ENCODE measurements at places on chromosomes 12 and 14.
A peak's percentile ranks its signal among the peaks of the same experiment; 100 is the strongest.

- DNase-seq, result no peak
These were observed 68.6 kb downstream of the RESF1 start for GRCh38 chr12:32027684-32028365.

DNA sequence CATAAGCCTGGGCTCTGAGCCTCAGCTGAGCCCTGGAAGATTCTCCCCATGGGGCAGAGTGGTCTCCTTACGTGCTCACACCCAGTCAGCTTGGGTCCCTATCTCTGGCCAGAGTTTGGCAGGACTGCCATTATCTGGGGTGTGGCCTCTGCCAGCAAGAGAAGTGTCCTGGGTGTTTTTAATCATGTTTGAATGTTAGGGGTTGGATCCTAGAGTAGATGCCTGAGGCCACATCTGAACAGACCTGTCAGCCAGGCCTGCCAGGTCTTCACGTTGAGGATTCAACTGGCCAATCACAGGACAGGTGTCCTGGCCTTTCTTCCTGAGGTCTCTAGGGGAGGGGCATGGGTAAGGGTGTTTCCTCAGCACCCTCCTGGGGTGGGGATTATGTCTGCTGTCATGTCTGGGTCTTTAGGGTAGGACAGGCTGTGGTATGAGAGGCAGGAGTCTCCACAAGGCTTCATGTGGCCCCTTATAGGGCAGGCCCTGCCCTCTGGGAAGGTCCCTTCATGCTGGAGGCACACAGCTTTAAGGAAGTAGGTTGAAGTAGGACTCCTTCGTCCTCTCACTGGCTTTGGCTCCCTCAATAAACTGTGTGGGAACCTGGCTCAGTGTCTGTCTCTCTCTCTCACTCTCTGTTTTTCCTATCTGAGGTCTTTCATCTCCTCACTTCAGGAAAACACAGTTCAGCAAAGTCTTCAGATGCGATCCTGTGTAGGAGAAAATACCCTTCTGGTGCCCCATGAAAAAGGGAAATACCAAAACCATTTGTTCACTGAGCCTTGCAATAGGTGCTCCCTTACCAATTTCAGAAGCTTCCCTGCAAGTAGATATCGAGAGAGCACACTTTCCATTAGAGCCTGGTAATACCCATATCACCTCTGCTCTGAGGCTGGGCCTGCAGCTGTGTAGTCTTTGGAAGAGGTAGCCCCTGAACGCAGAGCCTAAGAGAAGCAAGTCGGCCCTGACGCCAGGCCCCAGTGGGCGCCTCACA lies 6.7 kb upstream of the FITM1 start:
- no peak for DNase-seq

DNA sequence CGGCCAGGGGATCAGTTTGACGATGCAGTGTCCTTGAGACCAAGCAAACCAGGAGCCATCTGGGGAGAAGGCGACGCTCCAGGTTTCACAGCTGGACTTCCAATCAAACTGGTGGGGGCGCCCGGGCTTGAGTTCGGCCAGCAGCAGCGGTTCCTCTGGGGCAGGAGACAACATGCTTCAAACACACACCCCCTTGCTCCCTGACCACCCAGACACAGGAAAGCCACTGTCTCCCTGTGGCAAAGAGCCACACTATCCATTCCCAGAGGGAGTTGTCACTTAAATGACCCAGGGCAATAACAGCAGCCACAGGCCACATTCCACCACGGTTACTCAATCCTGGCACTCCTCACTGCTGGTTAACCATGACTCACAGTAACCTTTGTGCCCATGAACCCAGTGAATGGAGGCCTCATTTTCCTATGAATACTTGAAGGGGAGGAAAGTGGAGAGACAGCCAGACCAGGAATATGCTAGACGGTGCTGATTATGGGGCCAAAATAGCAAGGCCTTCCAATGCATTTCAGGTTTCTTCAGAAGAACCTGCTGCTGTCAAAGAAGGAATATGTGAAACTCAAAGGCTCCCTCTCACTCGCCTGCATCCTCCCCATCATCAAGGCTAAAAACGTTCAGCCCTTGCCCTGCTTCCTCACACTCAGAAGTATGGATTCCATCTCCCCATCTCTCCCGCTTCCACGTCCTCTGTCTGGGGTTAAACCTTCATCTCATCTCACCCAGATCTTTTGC lies 8.5 kb downstream of the WSB2 start:
- DNase-seq, result peak; percentile 79

- DNase-seq, result no peak
These were observed 29.5 kb upstream of the SYCP3 start for GRCh38 chr12:101768781-101769180.

DNA sequence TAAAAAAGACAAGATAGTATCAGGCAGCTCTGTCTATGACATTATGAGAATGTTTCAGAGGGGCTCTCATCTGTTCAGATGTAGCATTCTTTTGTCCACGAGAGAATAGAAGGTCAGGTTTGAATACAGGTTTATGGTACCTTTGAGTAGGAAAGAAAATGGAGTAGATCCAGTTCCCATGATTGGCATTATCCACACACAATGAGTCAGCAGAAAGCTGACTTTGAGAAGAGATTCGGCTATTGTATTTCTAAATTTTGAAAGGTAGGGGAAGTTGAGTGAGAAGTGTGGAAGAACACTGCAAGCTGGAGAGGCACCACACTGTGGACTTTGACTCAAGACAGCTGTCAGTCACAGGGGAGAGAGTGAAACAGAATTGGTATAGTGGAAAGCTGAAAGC lies 135.4 kb downstream of the SYT10 start:
- no peak for DNase-seq

DNA sequence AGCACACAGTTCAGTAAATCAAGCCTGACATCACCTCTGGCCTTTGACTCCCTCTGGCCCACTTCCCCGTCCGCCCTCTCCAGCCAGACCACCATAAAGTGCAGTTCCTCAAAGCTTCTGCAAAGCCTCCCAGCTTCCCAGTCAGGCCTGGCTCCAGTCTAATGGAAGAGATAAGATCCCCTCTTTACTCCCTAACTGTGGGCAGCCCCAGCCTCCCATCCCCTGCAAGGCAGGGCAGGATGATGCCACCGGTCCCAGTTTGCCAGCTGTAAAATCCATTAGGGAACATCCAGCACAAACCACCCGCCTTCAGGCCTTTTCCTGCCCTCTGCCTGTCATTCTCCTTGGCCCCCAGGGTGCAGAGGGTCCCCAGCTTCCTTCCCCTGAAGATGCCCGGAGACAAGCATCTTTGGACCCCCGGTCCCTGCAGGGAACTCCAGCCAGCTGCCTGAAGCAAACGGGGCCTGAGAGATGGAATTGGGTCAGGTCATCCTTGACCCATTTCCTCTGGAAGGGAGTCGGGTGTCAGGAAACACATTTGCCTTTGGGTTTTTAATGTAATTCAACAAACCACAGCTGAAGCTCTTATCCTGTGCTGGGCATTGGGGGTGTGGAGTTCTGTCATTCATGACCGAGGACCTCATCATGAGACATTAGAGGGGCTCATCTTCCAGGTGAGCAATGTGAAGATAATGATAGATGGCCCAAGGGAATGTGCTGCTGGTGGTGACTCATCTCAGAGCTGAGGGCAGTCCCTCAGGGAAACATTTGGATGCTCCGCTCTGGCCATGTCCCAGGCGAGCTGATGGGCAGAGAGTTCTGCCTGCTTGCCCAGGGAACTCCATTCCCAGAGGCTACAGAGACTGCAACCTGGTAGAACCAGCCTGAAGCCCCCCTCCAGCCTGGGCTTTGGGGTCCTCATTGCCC lies 93.8 kb upstream of the CLMN start:
- no peak for DNase-seq

GRCh38 chr14:85607651-85608081 lies 77.7 kb downstream of the FLRT2 start:
- no peak for DNase-seq

DNA sequence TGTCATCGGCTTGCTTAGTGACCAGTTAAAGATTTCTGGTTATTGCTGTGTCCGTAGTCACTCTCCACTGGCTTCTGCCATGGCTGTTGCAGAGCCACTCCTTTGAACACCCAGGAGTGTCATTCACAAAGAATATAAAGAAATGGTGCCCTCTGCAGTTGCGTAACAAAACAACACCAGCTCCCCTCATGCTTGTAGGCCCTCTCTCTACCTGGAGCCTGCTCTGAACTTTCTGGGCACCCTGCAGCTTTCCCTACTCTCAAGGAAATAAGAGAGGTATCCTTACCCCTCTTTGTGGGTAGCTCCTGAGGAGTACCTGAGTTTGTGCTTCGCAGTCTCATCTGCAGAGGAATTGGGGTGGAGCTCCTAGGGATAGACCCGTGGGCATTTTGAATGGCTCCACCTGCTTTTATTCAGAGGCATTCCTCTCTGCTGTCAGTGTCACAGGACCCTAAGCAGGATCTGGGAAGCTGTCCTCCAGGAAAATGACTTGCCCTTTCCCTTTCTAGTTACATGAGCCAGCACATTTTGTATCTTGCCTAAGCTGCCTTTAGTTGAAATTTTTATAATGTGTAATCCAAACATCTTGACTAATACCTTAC lies 97.2 kb upstream of the TMEM260 start:
- DNase-seq, result no peak

DNA sequence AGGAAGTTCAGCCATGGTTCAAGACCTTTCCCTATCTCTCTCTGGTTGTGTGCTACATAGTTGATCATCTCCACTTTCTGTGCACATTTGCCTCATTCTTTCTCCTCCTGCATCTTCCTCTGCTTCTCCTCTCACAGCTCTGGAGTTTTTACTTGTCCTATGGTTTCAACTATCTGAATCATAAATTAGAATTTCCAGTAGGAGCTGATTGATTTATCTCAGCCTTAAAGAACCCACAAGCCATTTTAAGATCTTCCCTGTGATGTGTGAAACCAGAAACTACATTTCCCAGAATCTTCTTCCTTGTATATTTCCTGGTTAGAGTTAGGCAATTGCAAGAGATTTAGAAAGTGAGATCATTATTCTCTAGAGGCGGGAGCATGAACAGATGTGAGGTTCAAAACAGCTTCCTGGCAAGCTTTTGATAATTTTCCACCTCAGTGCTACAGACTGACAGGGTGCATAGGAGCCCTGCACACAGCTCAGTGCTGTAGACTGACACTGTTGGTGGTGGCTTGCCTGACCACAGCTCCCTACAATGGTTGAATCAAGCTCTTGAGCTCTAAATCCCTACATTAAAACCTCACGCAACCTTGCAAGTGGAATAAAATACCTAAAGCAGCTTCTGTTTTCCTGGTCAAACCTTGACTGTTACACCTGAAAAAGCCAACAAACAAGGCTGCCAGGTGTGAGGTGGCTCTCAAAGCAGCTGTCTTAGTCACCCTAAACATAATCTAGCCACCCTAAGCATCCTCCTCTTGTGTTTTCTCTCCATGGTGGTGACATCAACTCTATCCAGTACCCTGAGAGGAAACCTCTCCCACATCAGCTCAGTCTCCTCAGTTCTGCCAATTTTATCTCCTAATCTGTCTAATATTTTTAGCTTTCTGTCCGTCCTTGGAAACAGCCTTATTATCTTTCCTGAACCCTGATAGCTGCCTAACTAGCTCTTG lies 21.5 kb upstream of the IFNG start:
- DNase-seq, result peak; percentile 1

DNA sequence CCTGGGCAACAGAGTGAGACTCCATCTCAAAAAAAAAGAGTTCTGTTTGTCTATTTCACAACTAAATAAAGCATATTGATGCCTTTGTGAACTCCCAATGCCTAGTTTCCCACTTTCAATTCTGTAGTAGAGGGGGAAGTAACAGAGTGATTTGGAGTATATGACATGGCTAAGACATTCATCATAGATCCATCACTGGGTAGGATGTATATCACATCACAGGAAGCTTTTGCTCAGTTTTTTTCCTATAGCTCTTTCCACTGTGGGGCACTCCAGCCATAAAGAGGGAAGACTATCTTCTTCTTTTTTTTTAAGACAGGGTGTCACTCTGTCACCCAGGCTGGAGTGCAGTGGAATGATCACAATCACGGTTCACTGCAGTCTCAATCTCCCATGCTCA lies 154.0 kb upstream of the BCL2L14 start:
- DNase-seq, result no peak

- no peak for DNase-seq
These were observed 236.5 kb upstream of the GRIP1 start for GRCh38 chr12:66915306-66915904.

- DNase-seq, result no peak
These were observed 100.9 kb downstream of the EPS8 start for GRCh38 chr12:15688202-15688736.

DNA sequence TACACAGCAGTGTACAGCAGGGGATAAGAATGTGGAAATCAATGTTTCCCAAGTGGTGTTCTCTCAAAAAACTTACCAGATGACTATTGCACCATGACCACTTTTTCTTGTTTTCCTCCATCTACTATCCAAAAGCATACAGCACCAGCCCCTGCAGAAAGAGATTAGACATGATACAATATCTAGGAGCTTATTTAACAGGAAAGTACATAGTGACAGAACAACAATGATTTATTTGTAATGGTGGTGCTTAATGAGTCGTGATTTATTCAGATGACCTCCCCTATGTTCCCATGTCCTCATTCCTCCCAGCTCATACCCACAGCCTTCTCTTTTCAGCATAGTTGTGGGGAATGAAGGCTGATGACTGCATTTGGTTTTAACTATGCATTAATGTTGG lies 413.6 kb downstream of the BTG1 start:
- DNase-seq, result no peak

DNA sequence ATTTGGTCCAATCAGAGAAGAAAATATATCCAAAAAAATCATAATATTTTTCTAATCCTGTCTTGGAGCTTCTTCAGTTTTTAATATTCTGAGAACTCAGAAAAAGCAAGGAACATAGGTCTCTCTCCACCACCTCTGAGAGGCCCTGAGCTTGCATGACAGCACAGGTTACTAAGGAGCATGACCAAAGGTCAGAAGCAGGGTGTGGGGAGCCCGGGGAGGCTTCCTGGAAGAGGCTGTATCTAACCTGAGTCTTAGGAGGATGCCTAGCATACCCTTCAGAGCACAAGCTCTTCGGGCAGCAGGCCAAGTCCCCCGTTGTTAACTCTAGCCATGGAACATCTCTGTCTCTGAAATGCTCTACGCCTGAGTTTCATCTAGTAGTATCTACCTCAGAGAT lies 15.7 kb upstream of the STON2 start:
- no peak for DNase-seq

GRCh38 chr12:27747111-27747820 lies 32.8 kb upstream of the KLHL42 start:
- no peak for DNase-seq

DNA sequence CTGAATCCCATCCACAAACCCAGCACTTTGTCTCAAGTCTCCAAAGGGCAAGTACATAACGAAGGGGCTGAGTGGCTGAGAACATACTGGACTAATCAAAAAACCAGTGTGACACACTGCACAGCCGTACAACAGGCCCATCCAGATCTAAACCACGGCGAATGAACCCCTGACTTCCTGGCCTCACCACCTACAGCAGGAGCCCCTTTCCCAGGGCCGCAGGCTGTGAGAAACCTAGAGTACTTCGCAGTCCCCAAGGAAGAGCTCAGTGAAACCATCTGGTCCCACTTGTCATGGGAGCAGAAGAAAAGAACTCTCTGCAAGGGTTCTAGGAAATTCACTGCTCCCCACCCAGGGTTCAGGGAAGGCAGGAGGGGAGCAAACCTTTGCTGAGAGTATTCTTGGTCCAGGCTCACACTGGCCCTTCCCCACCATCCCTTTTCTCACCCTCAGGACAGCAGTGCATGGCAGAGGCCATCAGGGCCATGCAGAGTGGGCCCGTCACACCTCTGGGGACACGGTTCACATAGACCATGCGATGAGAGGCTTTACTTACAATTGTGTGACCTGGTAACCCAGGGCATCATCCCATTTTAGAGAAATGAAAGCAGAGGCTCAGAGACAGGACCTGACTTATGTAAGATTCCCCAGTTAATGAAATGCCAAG lies 192.8 kb downstream of the BCL11B start:
- no peak for DNase-seq

GRCh38 chr14:83780321-83780720 lies 1749.6 kb upstream of the FLRT2 start:
- DNase-seq, result no peak

Data from muscle of back (tissue), 13 donors.